ENCODE measurements at places on chromosomes 13 and 19.

- DNase-seq = no peak
Measured at GRCh38 chr19:1025960-1026782, at the start of gene CNN2. Gene CNN2, plus strand, starts transcription at chr19:1026608. Its CDS starts 54 bp downstream, at chr19:1026662.

GRCh38 chr13:21595546-21595822 is 8.5 kb downstream of the MICU2 start:
- DNase-seq = no peak

DNA sequence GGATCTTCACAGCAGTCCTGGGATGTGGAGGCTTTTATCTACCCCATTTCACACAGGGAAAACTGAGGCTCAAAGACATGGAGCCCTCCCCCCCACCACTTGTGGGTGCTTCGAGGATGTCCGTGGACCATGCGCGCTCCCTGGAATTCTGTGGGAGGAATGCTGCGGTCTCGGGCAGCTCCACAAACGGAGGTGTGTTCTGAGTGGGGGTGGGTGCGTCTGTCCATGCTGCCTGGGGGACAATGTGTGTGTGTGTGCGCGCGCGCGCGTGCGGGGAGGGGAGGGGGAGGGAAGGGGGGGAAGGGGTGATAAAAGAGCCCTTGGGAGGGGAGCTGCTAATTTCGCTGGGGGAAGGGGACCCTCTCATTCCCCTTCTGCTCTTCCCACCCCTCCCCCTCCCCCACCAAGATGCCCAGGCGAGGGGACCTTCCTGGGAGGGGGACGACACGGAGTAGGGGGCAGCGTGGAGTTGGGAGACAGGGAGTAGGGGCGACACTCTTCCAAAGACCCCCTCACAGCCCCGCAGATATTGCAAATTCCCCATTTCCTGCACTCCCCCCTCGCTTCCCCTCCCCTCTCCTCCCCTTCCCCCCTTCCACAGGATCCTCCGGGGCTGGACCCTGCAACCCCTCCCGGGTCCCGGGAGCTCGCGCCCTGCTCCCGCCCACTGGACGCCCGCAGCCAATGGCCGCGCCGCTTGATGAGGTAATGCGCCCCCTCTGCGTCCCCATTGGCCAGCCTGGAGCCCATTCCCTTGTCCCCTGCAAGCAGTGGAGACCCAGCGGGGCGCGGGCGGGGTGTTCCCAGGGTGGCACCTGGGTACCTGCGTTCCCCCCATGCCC is 18.9 kb upstream of the ZNRF4 start:
- no peak for DNase-seq

- DNase-seq = no peak
Measured at GRCh38 chr19:18424890-18425514, 5.8 kb downstream of the SSBP4 start.

GRCh38 chr13:112067116-112067741 is at the start of gene SOX1:
Gene SOX1, plus strand, starts transcription at chr13:112067149. Its CDS starts 510 bp downstream, at chr13:112067659.
- no peak for DNase-seq

- no peak for DNase-seq
Measured at GRCh38 chr13:108834193-108834592, 204.8 kb downstream of the MYO16 start.

DNA sequence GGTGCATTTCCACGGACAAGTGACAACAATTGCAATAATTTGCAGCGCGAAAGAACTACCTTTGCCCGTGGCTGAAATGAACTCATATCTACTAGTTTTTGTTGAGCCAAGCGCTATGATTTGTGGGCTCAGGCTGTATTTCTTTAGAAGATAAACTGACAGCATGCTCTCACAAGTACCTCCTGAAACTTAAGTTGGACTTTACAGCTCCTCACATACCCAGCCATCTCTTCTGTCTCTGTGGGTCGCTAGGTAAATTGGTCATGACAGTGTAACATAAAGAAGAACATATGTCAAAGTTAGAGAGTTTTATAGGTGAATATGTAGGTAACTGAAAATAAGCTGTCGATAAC is 839 bp downstream of the COG6 start:
- DNase-seq = no peak

DNA sequence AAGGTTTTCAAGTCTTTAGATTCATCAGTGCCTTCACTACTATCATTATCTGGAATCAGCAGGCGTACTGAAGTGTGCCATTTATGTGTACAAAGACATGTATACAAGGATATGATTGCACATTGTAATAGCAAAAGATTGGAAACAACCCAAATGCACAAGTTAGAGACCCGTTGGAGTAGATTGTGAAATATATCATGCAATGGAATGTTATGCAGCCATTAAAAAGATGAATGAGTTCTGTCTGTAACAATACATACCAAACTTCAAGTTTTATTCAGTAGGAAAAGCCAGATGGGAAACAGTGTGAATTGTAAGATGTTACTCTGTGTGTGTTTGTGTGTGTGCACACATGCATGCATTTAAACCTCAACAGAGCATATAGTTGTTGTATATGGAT is 97.9 kb downstream of the DGKH start:
- DNase-seq = no peak

GRCh38 chr19:12938779-12939601 is 581 bp downstream of the CALR start:
- DNase-seq = no peak

DNA sequence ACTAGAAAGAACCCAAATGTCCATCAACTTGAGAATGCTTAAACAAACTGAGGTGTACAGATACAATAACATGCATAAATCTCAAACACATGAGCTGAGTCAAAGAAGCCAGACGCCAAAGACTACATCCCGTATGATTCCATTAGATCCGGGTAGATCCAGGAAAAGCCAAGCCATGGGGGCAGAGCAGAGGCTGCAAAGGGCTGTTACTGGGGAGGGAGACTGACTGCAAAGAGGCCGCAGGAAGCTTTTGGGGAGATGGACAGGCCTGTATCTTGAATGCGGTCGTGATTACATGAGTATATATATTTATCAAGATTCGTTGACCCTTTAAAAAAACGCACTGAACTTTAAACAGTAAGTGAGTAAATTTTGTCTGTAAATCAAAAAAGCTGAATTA is 28.7 kb downstream of the GGACT start:
- DNase-seq = no peak

DNA sequence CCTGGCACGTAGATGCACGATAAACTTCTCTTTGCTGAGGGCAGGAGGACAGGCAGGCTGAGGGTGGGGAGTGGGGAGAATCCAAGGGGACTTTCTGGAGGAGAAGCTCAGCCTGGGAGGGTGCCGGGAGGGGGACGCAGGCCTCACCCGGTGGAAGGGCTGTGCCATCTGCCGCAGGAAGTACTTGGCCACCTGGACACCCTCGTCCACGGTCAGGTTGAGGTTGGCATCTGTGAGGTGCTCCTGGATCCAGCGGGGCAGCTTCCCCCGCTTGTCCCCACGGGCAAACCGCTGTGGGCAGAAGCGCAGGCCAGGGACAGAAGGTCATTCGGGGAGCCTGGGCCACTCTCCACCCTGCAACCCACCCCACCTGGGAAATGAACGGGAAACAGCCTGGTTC is 11.5 kb downstream of the KLC3 start:
- no peak for DNase-seq

- DNase-seq = peak; percentile 4
Measured at GRCh38 chr19:46218160-46218559, 11.4 kb upstream of the IGFL1 start.

DNA sequence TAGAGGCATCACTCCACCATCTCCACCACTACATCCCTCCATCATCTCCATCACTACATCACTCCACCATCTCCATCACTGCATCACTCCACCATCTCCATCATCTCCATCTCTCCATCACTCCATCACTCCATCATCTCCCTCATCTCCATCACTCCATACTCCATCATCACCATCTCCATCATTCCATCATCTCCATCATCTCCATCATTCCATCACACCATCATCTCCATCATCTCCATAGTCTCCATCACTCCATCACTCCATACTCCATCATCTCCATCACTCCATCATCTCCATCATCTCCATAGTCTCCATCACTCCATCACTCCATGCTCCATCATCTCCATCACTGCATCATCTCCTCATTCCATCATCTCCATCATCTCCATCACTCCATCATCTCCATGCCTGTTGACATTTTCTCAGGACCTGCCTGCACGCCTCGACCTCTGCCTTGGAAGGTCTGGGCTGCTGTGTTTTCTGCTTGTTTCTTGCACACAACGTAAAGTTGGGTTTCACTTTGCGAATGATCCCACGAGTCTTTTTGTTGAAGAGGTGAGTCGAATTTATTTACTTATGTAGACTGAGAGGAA is 21.2 kb upstream of the RASA3 start:
- no peak for DNase-seq

DNA sequence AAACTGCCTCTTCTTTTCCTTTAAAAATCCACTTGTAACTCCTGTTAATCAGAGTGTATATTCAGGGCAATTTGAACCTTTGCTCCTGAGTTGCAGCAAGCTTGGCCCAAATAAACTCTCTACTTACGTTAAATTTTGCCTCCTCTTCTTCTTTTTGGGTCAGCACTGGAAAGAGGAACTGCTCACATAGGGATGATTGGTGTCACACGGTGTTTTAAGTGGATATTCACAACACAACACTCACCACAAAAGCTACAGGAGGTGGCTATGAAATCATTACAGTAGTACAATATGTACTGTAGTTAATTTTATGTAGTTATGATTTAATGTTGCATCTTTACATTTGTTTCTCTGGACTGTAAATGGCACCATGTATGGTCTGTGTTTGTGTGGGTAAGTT is 96.8 kb upstream of the DOCK9 start:
- DNase-seq = no peak

GRCh38 chr13:44778761-44779484 is 202.8 kb upstream of the TSC22D1 start:
- DNase-seq = no peak

DNA sequence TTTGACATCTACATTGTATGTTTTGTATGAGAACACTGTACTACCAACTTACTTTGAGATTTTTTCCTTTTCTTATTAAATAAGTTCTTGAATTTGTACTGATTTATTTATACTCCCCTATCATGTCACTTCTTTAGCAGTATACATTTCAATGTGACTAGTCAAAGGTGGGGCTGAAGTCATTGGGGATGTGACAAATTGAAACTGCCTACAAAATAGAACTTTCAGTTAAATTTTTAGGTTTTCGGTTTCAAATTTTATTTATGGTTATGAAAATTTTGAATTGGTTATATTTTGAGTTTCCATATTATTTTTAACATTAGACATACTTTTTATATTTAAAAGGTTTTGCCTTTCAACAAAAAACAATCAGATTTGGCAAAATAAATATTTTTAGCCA is 221.6 kb downstream of the NBEA start:
- DNase-seq = no peak

- DNase-seq = no peak
Measured at GRCh38 chr13:40908546-40908945, 110.6 kb downstream of the ELF1 start.

- DNase-seq = no peak
Measured at GRCh38 chr13:91185294-91185863, 162.1 kb upstream of the MIR17HG start.

DNA sequence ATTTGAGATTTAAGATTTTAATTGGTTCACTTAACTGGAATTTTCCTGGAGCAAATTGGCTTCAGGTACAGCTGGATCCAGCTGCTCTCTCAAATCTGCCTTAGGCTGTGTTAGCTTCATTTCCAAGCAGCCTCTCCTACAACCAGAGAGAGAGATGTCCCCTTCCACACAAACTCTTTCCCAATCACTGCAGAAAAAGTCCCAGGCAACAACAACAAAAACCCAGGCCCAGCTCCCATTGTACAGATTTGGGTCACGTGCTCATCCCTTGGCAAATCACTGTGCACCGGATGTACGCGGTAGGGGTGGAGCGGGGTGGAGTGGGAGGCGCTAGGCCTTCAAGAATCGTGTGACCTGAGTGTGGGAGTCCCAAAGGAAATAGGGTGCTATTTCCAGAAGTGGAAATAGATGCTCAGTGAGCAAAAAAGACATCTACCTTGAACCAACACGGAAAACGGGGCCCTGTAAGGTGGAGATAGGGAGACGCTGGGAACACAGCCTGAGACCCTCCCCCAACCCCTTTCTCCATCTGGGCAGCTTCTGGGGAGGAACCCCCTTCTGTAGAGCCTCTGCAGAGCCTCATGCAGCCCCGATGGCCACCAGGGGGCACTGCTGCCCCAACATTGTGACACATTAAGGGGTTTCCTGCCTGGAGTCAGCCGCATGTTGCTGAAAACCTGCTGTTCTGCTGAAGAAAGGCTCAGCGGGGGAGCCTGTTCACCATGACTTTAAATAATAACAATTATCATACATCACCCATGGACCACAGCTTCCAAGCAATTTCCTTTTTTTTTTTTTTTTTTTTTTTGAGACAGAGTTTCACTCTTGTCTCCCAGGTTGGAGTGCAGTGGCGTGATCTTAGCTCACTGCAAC is 25.4 kb downstream of the HPN start:
- DNase-seq = peak; percentile 79

DNA sequence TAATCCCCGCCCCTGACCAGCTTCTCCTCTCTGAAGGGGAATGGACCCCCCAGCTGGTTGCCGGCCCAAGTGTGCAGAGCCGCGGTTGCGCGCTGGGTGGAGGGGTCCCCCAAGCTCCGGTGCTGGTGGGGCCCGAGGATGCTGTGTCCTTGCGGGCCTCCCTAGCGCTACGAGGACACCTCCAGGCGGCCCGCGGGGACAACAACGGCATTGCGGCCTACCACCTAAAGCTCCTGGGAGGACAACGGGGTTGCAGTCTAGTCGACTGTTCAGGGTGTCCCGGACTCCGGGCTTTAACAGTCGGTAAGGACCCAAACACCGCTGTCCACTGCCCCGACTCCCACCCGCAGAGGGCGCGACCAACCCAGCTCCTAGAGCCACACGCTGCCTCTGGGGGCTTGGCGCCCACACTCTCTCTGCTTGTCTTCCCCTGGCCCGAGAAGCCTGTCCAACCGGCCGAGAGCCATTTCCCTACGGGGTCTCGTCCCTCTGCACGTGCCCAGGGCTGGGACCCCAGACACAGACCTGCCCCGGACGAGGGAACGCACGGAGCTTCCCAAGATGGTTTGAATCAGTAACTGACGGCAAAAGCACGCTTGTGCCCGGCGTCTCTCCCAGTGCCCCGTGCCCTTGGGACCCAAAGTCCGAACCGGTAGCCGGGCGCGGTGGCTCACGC is 927 bp upstream of the SDHAF1 start:
- no peak for DNase-seq

GRCh38 chr13:99778500-99778899 is 193.1 kb downstream of the ZIC5 start:
- no peak for DNase-seq

DNA sequence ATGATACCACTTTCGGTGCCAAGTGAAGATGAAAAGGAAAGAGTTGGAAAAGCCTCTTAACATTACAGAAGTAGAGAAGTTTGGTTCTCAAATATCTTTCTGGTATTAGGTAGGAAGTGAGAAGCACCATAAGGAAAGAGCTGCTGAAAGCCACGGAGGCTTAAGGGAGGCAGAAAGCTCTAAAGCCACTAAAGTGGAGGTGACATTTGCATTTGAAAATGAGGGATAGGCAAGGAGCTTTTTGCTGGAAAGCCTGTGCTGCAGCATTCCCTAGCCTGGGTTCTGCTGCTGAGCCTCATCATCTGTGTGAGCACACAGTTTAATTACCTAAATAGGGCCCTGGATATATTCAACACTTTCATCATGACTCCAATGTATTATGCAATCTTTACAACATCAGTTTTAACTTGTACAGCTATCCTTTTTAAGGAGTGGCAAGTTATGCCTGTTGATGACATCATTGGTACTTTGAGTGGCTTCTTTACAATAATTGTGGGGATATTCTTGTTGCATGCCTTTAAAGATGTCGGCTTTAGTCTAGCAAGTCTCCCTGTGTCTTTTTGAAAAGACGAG is 315.4 kb downstream of the RBM26 start:
- DNase-seq = no peak
